ENCODE measurements at places on chromosomes 3 and 15.

- no peak for DNase-seq
Observed at GRCh38 chr3:13214847-13215472, 141.7 kb upstream of the IQSEC1 start.

DNA sequence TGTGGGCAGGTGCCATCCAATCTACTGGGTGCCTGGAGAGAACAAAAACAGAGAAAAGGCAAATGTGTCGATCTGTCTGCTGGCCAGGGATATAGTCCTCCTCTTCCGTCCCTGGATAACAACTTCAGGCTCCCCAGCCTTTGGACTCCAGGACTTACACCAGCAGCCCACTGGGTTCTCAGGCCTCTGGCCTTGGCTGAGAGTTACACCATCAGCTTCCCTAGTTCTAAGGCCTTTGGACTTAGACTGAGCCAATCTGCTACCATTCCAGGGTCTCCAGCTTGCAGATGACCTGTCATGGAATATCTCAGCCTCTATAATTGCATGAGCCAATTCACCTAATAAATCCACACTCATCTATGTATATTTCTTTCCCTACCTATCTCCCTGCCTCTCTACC, 460.9 kb upstream of the ADAMTS9 start:
- no peak for DNase-seq

DNA sequence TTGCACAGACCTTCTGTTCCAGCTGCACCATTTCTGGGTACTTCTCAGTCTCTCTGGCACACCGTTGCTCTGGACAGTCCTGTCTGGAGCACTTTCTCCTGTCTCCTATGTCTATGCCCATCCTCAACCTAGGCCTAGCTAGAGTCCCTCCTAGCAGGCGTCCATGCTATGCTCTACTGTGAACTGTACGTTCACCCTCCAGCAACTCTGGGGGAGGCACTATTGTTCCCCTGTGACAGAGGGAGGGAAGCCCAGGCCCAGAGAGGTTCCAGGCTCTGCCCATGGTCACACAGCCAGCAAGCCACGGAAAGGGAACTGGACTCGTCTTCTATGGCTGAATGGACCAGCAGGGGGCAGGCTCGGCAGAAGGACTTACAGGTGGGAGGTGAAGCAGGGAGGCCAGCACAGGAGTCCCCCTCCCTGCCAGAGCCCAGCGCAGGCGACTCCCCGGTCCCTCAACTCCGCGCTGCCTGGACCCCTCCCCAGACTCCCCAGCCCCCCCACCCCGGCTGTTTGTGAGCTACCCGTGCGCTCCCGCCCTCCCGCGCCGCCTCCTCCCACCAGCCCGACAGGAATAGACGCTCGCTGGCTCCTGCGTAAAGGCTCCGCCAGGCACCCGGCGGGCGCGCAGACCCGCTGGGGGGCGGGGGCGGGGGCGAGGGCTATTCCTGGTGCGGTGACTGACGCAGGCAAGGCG, 1.7 kb upstream of the LINGO1 start:
- DNase-seq, result no peak

GRCh38 chr3:171307046-171307585, 153.1 kb downstream of the TNIK start:
- DNase-seq, result no peak

DNA sequence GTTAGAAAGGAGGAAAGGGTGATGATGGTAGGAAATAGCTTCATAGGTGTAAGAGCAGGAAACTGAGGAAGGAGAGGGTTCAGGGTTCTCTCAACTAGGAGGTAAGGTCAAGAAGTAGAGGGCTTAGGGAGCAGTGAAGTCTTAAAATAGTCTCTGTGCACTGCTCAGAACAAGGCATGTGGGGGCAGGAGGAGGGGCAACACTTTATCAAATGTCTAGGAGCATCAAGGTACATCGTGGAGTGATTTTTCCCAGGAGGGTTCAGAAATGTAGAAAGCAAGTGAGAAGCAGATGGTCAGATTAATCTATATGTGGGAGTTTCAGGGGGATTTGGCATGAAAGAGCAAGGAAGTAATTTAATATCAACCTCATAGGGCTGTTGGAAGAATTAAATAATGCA, 58.8 kb downstream of the TNIK start:
- no peak for DNase-seq

GRCh38 chr3:179613807-179614206, 9.2 kb downstream of the NDUFB5 start:
- no peak for DNase-seq
